ENCODE measurements at places on chromosomes 2 and 18.

DNA sequence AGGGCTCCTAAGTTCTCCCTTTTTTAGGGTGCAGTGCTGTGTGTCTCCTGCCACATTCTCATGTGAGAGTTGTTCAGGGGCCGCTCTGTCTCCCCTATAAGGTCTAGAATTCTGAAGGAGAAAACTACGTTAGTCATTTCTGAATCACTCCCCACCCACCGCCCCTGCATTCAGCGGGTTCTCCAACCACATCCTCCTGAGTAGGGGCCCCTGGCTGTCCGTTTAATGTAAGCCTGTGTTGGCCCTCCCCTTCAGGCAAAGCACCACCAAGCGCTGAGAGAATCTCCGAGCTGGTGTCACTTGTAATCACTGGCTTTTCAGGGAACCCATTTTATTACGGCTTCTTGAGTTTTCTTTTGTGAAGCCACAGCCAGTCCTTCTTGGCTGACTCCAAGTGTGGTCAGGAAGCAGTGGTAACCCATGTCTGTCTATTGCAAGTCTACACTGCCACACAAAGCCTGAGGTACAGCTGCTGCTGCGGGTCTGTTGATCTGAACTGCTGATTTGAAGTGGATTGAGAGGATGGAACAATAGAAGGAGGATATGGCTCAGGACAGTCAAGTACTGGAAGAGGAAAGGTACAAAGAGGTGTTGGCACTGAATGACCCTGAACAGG lies 16.9 kb downstream of the LCT start:
- no peak for DNase-seq

DNA sequence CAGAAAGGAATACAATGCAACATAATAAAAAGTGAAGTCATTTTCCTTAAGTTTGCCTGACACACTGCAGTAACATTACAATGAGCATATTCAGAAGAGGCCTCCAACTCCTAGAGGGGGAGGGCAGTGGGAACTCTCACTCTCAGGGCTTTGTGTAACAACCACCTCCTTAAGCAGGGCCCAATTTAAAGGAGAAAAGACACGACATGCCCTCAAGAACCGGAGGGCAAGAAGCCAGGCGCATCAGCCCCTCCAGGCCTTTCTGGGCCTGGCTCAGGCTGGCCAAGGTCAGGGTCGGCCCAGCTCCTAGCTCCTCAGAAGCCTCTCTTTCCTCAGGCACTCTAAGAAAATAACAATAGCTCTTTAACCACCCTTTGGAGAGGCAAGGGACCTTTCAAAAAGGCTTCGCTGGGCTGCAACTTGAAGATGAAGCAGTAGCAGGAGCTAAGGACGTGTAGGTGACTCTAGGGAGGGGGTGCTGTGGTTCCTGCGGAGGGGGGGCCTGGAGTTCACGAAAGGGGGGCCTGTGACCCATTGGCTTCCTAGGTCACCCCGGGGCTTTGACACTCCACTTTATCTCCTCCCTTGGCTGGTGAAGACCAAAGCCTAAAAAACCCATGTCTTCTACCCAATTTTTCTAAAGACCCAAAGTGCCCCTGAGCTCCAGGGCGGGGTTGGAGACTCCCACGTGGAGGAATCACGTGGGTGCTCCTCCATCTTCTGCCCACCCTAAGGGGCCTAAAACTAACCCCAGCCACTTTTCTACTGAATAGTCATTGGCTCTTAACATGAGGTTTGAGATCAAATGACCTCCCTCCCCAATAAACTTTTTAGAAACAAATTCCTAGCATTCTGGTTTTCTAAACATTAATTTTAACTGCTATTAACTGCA lies 13.3 kb downstream of the SERTAD2 start:
- DNase-seq = no peak

- DNase-seq = no peak
Observed at GRCh38 chr18:49174478-49174877, 223.7 kb upstream of the SMAD7 start.

DNA sequence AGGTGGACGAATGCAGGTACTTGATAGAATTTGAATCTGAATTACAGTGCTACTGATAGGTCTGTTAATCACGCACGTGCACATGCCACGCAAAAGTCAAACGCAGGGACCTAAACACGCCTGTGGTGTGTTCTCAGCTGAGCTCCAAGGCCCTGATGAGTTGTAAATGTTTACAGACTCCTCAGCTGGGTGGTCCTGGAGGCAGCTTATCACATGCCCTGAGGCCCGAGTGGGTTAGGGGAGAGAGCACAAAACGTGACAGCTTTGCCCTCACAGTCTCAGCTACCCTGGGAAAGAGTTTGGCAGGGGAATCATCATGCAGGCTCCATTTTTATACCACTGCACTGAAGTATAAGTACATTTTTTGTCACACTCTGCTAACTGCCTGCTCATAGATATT lies 68.3 kb upstream of the FAM110C start:
- DNase-seq = no peak

- DNase-seq = no peak
Observed at GRCh38 chr2:38064801-38065501, 11.0 kb downstream of the CYP1B1 start.

- DNase-seq = no peak
Observed at GRCh38 chr2:102003696-102004095, 11.9 kb downstream of the IL1R2 start.

- DNase-seq = no peak
Observed at GRCh38 chr2:241933179-241933911, 63.8 kb downstream of the RTP5 start.

- no peak for DNase-seq
Observed at GRCh38 chr18:3175195-3175758, 44.5 kb downstream of the MYOM1 start.

DNA sequence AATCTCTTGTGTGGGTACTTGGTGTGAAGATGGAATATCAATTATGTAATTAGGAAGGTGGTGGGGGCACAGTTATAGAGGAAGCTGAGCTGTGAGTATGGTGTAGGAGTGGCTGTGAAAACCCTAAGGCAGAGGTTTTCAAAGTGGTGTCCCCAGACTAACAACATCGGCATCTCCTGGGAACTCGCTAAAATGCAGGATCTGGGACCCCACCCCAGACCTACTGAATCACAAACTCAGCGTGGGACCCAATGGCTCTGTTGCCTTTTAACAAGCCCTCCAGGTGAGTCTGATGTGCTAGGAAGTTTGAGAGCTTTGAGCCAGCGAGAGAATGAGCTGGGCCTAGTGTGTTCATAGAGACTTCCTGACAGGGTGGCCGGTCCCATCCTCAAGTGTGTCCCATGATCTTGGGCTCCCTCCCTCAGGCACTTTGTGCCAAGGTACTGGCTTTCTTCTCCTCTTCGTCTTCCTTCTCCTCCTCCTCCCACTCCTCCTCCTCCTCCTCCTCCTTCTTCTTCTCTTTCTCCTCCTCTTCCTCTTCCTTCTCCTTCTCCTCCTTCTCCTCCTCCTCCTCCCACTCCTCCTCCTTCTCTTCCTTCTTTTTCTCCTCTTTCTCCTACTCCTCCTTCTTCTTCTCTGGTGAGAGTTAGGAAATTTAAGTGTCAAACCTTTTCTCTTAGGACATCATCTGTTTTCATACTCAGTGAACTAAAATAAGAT lies 86.6 kb downstream of the PDK1 start:
- no peak for DNase-seq

DNA sequence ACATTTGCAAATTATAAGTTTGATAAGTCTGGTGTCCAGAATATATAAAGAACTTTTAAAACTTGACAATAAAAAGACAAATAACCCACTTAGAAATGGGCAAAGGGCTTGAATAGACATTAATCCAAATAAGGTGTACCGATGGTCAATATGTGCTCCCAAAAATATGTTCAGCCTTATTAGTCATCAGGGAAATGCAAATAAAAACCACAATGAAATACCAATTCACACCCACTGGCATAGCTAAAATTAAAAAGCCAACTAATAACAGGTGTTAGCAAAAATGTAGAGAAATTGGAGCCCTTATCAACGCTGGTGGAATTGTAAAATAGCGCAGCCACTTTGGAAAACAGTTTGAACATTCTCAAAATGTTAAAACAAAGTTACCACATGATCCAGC lies 79.0 kb upstream of the SCG2 start:
- no peak for DNase-seq

DNA sequence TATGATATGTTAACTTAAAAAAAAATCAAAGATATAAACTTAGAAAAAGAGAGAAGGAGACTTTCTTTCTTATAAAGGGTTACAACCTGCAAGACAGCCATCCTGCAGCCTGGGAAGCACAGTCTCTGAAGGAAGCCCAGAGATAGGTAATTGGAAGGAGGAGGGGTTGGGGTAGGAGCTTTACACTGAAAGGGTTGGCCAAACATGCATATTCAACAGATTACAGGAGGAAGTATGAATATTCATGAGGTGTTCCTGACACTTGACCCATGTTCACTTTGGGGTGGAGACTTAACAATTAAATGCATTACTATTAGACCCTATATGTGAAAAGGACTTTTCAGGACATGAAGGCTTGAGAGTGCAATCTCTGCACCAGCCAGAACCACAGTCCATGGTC lies 71.7 kb upstream of the CDH2 start:
- no peak for DNase-seq

GRCh38 chr2:183996825-183997793 lies 601.2 kb upstream of the ZNF804A start:
- DNase-seq = no peak

- no peak for DNase-seq
Observed at GRCh38 chr2:190637281-190637734, 11.6 kb upstream of the NAB1 start.

DNA sequence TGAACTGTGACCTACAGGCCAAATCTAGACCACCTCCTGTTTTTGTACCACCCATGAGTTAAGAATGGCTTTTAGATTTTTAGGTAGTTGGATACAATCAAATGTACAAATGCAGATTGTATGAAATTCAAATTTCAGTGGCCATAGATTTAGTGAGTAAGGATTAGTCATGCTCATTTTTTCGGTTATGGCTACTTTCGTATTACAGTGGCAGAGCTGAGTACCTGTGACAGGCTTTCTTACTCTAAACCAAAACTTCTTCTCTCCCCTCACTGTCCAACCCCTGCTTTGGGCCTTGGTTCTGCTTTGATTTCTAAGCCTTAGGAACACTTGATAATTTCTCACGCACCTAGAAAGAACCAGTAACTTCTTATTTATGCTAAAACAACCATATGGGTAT lies 82.1 kb downstream of the CDC42EP3 start:
- DNase-seq = no peak

DNA sequence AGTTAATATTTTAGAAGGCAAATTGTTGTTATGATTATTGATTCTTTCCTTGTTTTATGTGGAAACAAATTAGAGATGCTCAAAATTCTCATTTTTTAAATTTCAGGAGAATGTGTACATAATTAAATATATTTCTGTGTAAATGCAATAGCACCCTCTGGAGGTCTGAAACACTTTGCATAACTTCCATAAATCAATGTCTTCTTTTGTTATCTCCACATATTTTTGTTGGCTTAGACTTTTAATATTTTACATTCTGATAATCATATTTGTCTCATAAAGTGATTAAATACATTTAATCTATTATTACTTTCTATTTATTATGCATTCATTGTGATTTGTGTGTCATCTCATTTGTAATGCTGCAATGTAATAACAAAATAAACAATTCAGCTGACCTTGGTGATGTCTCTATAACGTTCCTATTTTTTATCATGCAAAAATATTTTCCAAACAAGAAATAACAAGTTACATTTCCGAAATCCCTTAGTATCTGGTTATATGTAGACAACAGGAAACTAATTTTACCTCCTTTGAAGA lies 201.8 kb upstream of the GALNT5 start:
- no peak for DNase-seq

- DNase-seq = no peak
Observed at GRCh38 chr2:218448934-218449333, 30.0 kb downstream of the VIL1 start.

- DNase-seq = no peak
Observed at GRCh38 chr2:128585706-128586105, 267.0 kb upstream of the HS6ST1 start.

DNA sequence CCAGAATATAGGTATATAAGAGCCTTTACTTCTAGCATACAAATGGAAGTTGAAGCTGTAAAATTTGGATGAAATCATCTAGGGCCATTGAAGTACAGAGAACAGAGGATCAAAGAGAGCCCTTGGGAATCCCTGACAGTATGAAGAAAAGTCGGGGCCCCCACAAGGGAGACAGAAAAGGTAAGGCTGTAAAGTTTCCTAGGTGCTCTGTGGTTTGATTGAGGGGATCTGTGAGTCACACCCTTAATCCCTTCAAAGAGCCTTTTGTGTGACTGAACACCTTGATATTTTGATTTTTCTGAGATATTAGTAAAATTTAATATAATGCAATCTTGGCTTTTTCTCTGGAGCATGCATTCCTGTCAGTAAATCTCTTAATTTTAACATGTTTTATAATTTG lies 961.7 kb upstream of the TMEFF2 start:
- DNase-seq = no peak

DNA sequence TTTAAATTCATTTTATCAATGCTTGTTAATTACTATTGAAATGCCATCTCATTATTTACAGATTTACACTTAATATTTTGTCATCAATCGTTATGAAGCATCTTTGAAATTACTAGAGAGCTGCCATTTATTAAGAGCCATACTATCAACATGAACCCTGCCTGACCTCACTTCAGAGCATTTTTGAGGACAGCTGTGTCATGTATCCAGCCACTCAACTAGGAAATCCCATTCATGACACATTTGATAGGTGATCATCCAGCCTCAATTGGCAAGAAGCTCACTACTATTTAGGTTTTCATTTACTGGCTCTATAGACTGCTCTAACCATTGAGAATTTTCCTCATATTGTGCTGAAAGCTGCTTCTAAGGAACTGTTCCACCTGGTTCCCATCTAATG lies 40.6 kb upstream of the TLK1 start:
- no peak for DNase-seq

GRCh38 chr2:79235135-79235534 lies 75.6 kb upstream of the REG3A start:
- DNase-seq = no peak

- peak; percentile 42 for DNase-seq
Observed at GRCh38 chr2:201451292-201452057, at the start of the genes STRADB and TRAK2. Gene STRADB (plus strand): TSS chr2:201451740. CDS start chr2:201454841, 3,101 bp downstream. Gene TRAK2 (minus strand): TSS chr2:201451458. CDS start chr2:201420507, 30,951 bp downstream.

DNA sequence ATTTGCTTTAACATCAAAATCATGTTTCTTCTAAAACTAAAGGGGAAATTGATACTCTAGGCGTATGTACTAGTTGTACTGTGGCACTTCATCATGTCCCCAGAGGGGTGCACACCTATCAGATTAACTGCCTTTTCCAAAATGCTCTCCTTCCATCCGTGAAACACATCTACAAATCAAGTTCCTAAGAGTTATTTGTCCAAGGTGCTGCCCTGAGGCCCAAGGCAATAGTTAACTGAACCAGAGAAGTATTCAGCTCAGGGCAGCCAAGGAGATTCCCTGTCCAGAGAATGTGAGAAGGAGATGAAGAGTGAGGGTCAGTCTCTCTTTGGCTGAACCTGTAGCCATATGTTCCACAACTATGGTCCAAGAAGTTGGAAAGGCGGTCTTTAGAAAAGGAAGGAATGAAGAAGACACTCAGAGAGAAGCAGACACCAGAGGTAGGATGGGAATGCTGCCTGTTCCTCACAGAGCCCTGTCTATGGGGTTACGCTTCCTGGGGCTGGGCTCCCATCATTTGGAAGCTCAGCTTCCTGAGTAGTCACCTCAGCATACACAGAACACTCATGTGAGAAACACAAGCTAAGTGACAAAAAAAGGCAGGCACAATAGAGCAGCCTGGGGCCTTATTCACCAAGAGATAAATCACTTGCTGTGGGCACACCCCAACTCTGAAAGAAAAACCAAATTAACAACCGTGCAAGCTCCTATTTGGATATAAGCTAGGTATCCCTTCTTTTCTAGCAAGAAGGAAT lies 55.6 kb downstream of the ANKRD44 start:
- DNase-seq = no peak

Measured in D721Med (cell line).